ENCODE measurements at places on chromosomes 1 and 21.

- DNase-seq = no peak
Measured at GRCh38 chr1:216168546-216168945, 254.7 kb downstream of the USH2A start.

DNA sequence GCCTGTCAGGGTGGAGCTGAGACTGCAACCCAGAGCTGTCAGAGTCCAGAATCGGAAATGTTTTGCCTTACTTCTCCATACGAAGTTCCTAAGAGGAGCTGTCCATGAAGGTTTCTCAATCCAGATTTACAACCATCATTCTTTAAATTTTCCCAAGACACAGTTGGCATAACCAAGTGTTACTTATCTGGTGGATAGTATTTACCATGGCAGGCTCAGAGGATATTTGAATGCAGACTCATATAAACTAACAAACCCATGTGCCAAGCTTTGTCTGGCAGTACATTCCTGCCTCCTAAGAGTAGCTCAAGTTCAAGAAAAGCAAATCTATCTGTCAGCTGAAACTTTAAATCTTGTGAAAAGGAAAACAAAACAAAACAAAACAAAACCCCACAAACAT, 267.9 kb downstream of the ZNF326 start:
- no peak for DNase-seq

DNA sequence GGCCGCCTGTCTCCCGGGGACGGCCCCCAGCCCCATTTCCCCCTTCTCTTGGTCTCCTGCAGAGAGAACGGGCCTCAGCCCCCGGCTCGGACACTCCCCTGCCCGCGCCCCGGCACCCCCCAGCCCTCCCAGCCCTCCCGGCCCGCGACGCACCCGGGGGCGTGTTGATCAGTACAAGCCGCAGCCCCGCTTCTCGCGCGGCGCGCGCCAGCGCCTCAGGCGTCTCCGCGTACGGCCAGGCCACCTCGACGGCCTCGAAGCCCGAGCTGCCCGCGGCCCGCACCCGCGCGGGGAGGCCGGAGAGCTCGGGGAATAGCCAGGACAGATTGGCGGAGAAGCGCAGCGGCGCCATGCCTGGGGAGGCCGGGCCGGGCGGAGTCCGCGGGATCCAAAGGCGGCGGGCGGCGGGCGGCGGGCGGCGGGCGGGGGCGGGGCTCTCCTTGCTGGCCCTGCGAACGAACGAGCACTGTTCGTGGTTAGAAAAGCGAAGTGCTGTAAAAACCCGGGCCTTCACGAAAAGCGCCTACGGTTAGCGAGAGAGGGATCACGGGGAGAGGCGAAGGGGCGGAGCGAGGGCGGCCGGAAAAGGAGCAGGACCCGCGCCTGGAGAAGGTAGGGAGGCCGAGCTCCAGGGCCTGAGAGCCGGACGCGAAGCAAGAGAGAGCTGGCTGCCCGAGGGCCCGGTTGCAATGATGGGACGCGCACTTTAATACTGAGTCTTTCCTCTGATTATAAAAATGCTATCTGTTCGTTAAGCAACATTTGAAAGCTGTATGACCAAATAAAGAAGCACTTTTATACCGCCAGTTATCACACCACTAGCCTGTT, at the start of gene HYI:
Gene HYI, minus strand, starts transcription at position 490 of the 828 bp plus-strand sequence. Its CDS starts 138 bp downstream, at position 352.
- peak; percentile 88 for DNase-seq

GRCh38 chr1:205924460-205924790, 18.8 kb downstream of the SLC26A9 start:
- no peak for DNase-seq

DNA sequence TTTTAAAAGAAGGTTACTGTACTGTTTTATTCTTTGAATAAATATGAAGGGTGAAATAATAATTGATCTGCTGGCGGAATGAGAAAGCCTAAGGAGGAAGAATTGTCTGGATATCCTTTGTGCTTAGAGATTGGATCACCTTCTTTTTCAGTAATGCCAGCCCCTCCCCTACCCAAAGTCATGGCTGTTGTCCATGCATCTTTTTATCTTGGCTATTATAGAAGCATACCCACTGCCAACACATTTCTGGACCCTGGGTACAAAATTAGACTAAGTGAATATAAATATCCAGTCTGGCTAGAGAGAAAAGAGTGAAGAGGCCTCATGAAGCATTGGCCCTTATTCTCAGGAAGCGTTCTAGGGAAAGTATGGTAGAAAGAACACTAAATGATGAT, 28.1 kb downstream of the AK4 start:
- no peak for DNase-seq

GRCh38 chr1:88685259-88685620, 1.2 kb downstream of the PKN2 start:
- DNase-seq = no peak

- no peak for DNase-seq
Measured at GRCh38 chr1:57124768-57125446, 159.1 kb upstream of the C8B start.

Data from right lobe of liver (tissue), 6 donors.